ENCODE measurements at places on chromosomes 2 and 18. TPM values are rescaled to one million over a fixed set of nuclear protein-coding genes. Genes with fewer than 3 reads are reported as not detected.

PCARE gene
- not detected for total RNA-seq

- no peak for DNase-seq
Observed at GRCh38 chr2:213551526-213551925, 267.3 kb downstream of the SPAG16 start.

DNA sequence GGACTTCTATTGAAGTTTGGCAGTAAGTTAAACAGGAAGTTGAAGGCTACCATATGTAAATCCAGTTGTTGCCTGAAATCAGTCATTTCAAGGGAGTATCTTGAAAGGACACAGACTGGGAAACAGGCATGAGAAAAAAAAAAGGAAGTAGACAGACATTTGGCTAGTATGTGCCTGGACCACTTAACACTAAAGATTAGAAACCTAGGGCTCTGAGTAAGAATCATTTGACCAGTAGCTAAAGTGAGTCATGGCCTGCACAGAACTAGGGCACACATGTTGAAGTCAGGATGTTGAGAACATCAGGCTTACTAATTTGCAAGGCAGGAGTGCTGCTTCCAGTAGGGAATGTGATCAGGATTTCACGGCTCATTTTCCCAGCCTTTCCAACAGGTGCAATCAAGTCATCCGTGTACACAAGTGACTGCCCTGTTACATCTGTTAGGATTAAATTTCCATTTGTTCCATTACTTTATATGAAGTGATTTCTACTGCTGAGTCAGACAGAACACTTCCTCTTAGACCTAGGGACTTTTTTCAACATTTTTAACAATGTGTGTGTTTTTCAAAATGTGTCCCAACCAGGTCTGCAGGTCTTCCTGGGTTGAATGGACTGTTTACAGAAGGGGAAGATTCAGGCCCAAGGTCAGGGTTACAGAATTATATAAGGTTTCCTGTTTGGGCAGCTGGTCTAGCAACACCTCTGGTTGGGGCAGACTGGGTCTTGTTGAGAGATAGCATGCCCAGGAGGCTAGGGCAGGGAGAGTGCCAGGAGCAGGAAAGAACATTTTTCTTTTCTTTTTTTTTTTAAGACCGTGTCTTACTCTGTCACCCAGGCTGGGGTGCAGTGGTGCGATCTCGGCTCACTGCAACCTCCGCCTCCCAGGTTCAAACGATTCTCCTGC is 145.6 kb downstream of the TGIF1 start:
- peak; percentile 57 for DNase-seq

- DNase-seq = no peak
Observed at GRCh38 chr2:177541258-177541991, 148.9 kb downstream of the AGPS start.

SOWAHC gene
- 0.29 TPM for total RNA-seq

DNA sequence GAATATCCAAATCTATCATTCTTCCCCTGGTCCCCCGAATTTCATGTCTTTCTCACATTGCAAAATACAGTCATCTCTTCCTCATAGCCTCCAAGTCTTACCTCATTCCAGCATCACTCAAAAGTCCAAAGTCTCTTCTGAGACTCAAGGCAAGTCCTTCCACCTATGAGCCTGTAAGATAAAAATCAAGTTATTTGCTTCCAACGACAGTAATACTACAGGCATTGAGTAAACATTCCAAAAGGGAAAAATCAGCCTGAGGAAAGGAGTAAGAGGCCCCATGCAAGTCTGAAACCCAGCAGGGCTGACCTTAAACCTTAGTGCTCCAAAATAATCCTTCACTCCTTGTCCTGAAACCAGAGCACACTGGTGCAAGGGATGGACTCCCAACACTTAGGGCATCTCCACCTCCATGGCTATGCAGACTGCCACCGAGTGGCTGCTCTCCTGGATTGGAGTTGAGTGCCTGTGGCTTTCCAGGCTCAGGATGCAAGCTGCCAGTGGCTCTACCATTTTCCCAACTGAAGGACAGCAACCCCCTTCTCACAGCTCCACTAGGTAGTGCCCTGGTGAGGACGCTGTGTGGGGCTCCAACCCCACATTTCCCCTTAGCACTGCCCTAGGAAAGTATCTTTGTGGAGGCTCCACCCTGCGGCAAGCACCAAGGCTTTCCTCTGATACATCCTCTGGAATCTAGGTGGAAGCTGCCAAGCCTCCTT is 16.3 kb downstream of the DTNA start:
- no peak for DNase-seq

- no peak for DNase-seq
Observed at GRCh38 chr2:226882606-226883005, 46.8 kb downstream of the RHBDD1 start.

DNA sequence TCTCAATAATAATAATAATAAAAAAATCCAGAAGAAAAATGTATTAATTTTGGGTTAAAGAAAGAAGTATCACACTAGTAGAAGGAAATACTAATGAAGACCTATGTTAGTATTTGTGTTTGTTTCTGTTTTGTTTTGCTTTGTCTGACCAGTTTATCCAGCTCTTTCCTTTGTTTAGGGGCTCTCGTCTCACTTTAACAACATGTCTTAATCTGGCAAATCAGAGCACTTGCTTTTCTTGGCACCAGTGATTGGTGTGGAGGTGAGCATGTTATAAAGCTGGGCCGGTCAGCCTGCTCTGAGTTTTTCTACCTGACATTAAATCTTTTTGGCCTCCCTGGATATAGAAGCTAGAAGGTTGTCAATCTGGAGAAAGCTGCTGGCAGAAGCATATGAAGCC is 15.1 kb upstream of the MEX3C start:
- no peak for DNase-seq

PROM2 gene
- 0.47 TPM for total RNA-seq

Data from activated CD8-positive, alpha-beta T cell treated with anti-CD3 and anti-CD28 coated beads for 36 hours (primary cell).